ENCODE measurements at places on chromosomes 3 and 15. TPM values are rescaled to one million over a fixed set of nuclear protein-coding genes. Genes with fewer than 3 reads are reported as not detected.

- DNase-seq: peak; percentile 83
Observed at GRCh38 chr3:14261229-14261628, 82.6 kb downstream of the LSM3 start.

GRCh38 chr3:146550743-146551510 is 6.5 kb upstream of the PLSCR1 start:
- no peak for DNase-seq

- DNase-seq: no peak
Observed at GRCh38 chr3:59937201-59937600, 887.4 kb upstream of the CFAP20DC start.

DNA sequence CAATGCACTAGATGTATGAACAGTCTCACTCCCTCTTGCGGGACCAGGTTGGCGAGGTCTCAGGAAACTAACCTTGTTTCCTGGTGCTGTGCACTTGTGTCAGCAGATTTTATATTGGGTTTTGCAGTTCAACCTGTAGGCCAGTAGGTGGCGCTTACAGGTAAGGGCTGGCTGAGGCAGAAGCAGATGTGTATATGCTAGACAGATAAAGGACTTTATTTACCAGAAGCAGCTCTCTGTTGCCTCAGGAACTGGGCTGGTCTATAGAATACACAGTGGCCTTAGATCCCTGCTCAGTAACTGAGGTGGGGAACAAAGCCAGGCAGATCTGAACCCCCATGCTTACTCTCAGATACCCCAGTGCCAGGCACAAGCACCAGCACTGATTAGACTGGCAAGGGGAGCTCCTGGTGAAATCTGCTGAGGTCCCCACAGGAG is 296.8 kb downstream of the DOCK3 start:
- DNase-seq: no peak

Gene TUSC7
- not detected for total RNA-seq

Gene KPNA4
- 23.0 TPM for total RNA-seq

Gene RBPMS2
- 1.8 TPM for total RNA-seq

Data from lower leg skin (tissue), 4 donors.